ENCODE measurements at places on chromosomes 1 and 21.

GRCh38 chr1:17137441-17137840 lies 18.2 kb upstream of the PADI2 start:
- DNase-seq, result no peak

GRCh38 chr1:94081566-94082344 lies 39.2 kb downstream of the ABCA4 start:
- no peak for DNase-seq

DNA sequence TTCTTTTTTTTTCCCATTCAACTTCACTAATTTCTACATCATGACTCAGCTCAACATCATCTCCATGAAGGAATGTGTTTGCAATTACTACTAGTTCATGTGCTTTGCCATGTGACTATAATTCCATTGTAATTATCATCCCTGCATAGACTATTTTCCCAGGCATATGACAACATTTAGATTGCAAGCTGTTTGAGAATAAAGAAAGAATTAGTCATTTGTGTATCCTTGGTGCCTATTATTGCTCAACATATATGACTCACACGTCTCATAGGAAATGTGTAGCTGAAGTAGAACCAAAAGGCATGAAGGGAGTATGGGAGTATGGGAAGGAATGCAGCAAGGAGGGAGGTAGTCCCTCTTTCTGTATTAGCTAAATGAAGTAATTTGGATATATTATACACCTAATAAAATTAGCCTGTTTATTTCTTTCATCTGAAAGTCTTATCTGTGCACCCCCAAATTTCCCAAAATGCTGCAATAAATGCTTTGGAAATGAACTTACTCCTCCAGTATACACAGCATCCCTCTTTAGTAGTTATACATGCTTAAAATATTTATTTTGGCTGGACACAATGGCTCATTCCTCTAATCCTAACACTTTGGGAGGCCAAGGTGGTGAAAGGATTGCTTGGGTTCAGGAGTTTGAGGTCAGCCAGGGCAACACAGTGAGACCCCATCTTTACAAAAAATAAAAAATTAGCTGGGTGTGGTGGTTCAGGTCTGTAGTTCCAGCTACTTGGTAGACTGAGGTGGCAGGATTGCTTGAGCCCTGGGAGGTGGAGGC lies 316.9 kb upstream of the ADGRL4 start:
- DNase-seq, result no peak

GRCh38 chr1:153384958-153385580 lies 5.8 kb downstream of the S100A8 start:
- DNase-seq, result no peak

DNA sequence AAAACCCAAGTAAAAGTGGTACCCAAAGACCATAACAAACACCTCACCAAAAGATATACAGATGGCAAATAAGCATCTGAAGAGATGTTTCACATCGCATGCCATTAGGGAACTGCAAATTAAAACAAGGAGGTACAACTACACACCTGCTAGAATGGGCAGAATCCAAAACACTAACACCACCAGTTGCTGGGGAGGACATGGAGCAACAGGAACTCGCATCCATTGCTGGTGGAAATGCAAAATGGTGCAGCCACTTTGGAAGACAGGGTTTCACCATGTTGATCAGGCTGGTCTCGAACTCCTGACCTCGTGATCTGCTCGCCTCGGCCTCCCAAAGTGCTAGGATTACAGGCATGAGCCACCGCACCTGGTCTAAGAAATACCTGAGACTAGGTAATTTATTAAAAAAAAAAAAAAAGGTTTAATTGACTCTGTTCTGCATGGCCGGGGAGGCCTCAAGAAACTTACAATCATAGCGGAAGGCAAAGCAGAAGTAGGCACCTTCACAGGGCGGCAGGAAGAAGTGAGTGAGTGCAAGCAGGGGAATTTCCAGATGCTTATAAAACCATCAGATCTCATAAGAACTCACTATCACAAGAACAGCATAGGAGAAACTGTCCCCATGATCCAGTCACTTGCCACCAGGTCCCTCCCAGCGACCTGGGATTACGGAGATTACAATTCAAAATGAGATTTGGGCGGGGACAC lies 30.2 kb upstream of the PRSS38 start:
- no peak for DNase-seq

- no peak for DNase-seq
These were observed 124.9 kb downstream of the ITSN1 start for GRCh38 chr21:33767236-33767635.

Data from mesothelial cell of epicardium (in vitro differentiated cells).